ENCODE measurements at places on chromosomes 2 and 18.
A peak's percentile ranks its signal among the peaks of the same experiment; 100 is the strongest.

GRCh38 chr2:55268288-55268906 lies 634 bp downstream of the MTIF2 start:
- no peak for DNase-seq

GRCh38 chr2:86211033-86211795 lies 12.0 kb downstream of the MRPL35 start:
- DNase-seq = no peak

DNA sequence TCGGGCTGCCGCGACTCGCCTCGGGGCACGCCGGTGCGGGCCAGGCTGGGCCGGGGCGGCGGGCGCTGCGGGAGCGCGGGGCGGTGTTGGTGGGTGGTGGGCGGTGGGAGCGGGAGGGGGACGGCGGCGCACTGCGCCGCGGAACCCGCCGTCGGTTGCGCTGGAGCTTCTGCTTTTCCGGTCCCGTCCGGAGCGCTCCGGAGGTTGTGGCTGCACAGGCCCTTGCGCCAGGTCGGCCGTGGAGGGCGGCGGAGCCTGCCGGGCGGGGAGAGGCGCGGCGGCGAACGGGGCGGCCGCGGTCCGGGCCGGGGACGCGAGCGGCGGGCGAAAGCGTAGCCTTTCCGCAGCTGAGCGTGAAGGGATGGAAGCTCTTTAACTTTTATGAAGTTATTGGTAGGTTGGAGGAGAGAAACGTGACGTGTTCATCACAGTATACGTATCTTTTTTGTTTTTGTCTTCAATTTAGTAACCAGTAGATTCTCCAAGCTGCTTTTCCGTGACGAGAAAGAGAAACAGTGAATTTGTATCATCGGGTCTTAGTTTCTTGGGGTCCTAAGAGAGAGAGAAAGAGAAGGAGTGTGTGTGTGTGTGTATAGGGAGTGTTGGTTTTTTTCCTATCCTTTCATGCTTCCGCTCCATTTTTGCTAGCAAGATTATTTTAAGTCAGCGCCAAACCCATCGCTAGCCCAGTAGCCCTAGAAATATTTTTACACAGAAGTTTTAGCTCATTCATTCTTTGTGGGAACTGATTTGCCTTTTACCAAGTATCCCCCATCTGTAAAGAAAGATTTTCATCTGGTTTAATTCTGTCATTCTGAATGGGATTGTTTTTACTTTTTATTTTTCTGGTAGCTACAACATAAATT lies 535 bp downstream of the ATG4B start:
- peak; percentile 28 for DNase-seq

DNA sequence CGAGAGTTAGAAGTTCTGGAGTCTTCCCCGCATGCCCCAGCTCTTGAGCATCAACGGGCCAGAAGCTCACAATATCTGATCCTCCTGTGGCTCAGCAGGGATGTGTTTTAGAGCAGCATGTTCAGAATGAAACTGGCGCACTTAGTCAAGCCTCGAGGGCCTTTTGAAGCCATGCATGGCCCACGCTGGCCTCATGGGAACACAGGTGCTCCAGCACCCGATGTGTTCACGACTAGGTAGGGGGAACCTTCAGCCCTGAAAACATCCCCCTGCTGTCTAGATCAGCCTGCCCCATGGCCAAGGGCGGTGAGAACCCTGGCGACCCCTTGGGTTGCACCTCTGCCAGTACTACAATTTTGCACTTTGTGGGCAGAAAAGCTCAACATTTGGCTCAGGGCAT lies 32.8 kb downstream of the MSH6 start:
- no peak for DNase-seq

DNA sequence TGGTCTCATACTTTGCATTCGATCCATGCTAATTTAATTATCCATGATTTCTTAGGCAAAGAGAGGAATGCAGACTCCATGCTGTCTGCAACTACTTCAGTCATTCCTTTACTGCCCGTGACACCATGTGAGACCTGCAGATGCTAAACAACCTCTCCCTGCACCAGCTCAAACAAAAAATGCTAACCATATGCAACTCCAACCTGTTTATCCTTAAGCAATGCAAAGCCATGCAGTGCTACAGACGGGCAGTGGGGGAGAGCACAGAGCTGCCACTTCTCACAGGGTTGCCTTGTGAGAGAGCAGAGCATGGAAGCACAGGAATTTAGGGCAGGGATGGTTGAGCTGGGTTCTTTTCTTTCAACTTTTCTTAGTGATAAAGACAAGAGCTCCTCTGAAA lies 74.9 kb upstream of the KLHL14 start:
- DNase-seq = no peak

DNA sequence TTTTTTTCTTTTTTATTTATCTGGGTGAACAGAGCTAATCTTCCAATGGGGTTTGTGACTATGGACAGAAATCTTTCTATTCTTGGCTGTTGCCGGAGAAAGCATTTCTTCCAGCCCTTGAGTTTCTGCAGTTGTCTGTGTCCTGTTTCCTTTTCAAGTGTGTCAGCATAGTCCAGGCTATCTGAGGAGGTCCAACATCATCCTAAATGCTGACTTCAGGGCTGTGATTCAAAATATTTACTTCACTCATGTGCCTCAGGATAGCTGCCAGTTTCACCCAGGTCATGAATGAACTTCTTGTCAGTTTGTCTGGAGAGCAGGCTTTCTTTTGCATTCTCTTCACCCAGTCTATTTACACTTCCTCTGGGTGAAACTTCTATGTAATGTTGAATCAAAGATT lies 27.9 kb downstream of the ITGAV start:
- no peak for DNase-seq

GRCh38 chr2:201900362-201900761 lies 94.0 kb downstream of the CDK15 start:
- no peak for DNase-seq

- no peak for DNase-seq
These were observed 72.8 kb upstream of the POU3F3 start for GRCh38 chr2:104781151-104781550.

- DNase-seq = no peak
These were observed 65.1 kb downstream of the USP40 start for GRCh38 chr2:233501198-233502076.

- no peak for DNase-seq
These were observed 45.2 kb upstream of the SCG2 start for GRCh38 chr2:223647258-223647952.

DNA sequence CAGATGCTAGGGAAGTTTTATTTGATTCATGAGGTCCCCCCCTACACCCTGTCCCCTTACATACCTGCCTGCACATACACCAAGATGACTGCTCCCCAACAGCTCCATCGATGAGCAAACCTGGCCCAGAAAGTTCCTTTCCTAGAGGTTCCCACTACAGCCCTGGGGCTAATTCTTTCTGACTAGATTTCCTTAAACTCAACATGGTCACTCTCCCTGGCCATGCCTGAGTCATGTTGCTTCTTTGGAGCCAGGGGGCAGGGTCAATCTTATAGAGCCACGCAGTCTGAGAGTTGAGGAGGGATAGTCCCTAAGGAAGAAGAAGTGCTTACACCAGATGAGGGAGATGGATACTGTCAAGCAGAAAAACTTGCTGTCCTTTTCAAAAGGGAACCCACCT lies 67.7 kb upstream of the GLI2 start:
- DNase-seq = no peak

- no peak for DNase-seq
These were observed 534 bp upstream of the SOCS6 start for GRCh38 chr18:70288171-70288850.

GRCh38 chr2:173271825-173272224 lies 82.8 kb upstream of the CDCA7 start:
- no peak for DNase-seq

- DNase-seq = no peak
These were observed 15.1 kb downstream of the ITM2C start for GRCh38 chr2:230879891-230880290.

DNA sequence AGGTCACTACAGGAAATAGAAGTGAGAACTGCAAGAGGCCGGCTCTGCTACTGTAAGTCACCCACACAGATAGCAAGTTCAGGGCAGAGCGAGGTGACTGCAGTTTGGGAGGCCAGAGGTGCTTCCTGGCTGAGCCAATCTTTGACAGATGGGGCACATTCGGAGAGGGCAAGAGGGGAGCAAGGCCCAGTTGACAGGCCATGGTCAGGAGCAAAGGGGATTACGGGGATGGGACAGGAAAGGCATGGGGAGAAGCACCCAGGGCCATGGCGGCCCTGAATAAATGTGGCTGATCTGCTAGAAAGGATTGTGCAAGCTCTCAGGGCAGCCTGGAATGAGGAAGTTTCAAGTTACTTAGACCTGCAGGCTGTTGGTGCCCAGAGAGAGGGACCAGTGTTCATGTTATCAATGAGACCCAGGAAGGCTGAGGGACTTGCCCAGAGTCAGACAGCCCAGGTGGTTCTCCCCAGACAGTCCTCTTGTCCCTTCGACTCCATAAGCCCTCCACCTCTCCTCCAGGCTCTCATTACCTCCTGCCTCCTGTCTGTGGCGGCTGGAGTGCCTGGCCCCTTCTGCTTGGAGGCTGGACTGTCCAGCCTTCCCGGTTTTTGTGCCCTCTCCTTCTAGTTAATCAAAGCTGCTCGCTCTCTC lies 123.3 kb downstream of the CTIF start:
- no peak for DNase-seq

GRCh38 chr2:205681401-205682238 lies 681 bp upstream of the NRP2 start:
- DNase-seq = no peak

GRCh38 chr18:46423226-46423805 lies 233.7 kb downstream of the LOXHD1 start:
- DNase-seq = no peak

GRCh38 chr2:166568409-166568808 lies 74.4 kb upstream of the SCN7A start:
- no peak for DNase-seq

DNA sequence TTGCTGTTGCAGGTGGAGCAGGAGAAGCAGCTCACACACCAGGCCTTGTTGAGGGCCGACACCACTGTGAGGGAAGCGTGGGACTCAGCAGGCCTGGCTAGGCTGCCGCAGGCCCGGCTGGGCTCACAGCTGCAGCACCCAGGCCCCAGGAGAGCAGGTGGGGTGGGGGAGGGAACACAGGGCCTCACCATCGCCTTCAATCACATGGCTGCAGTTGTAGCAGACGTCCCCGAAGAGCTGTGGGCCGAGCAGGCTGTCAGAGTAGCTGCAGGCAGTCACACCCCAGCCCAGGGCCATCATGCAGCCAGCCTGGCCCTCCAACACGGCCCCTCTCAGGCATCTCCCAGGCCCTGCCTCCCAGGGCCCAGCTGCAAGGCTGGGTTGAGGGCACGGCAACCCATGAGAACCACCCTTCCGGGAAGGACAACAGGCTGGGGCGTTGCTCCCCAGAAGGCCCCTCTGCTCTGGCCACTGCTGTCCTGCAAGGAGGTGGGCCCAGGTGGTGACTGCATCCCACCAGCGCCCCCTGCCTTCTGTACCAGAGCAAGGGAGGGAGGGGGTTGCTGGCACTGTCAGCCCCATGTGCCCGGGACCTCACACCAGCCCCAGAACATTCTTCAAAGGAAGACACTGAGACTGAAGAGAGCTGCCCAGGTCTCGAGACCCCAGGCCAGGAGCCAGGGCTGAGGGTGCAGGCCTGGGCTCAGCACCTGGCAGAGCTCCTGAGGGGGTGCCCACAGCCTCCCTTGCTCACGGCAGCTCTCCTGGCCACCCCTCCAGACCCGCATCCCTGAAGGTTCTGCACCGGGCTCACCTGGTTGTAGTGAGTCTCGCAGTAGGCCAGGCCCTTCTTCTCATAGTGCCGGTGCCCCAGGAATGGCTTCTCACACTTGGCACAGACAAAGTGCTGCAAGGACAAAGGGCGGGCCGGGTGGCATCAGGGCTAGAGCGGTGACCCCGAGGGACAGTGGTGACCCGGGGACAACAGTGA lies 5.6 kb upstream of the GPR17 start:
- DNase-seq = peak; percentile 40

DNA sequence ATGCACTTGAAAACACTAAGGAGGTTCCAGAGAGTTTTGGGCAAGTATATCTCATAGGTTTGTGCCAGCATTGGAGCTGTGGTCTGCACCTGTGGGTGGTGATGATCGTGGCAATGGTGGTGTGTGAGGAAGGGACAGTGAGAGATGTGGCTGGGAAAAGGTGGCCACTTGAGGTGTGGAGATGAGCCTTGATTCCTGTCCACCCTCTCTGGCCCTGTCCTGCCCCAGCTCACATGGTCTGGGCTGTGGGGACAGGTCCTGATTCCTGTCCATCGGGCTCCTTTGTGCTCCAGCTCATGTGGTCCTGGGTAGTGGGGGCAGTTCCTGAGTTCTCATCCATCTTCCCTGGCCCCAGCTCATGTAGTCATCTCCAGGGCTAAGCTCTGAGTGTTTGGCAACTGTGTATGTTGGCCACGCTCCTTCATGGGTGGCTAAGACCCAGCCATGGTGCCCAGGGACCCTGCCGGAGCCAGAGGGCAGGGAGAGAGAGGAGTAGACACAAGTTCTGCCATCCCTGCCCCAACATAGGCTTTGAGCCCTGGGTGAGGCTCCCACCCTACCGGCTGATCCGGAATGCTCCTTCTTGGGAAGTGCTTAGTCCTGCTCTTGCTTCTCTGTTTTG lies 294.4 kb upstream of the HDAC4 start:
- no peak for DNase-seq

GRCh38 chr18:59180150-59180845 lies 39.7 kb upstream of the GRP start:
- no peak for DNase-seq
